Occipital lobe (tissue), 3 donors: ENCODE measurements at places on chromosomes 2 and 18. TPM values are rescaled to one million over a fixed set of nuclear protein-coding genes. Genes with fewer than 3 reads are reported as not detected.

The ZSWIM2 gene
- 1.2 TPM for total RNA-seq

The CHST10 gene
- 82.2 TPM for total RNA-seq

The GNAL gene
- 49.8 TPM for total RNA-seq

The MARCHF4 gene
- total RNA-seq, result 8.7 TPM

The BIRC6 gene
- 272 TPM for total RNA-seq

The SOWAHC gene
- 44.0 TPM for total RNA-seq

The AFF3 gene
- total RNA-seq, result 105 TPM

DNA sequence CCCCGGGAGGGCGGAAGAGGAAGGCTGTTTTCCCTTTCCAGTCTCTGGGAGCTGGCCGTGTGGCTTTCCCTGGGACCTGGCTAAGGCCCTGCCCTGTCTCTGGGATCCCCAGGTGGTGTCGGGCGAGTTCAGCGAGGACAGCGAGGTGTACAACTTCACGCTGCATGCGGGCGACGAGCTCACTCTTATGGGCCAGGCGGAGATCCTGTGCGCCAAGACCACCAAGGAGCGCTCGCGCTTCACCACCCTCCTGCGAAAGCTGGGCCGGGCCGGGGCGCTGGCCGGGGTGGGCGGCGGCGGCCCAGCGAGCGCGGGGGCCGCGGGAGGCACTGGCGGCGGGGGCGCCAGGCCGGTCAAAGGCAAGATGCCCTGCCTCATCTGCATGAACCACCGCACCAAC is 11.2 kb downstream of the GAREM2 start:
- no peak for DNase-seq

GRCh38 chr2:213545964-213546475 is 261.8 kb downstream of the SPAG16 start:
- DNase-seq, result no peak

DNA sequence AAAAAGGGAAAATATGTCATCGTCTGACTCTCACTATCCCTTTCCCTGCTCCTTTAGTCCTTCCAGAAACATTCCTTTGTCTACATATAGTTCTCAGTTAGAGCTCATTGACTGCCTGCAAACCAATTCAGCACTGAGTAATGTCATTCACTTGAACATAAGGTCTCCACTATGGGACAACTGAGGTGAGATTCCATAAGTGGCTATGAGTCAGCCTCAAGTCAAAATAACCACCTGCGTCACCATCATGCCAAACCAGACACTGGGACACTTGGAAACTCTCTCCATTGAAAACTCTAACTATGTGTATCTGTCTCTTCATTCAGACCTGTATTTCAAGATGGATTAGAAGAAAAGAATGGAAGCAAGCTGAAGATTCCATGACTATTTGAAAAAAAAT is 878.0 kb upstream of the PIK3C3 start:
- no peak for DNase-seq

- peak; percentile 34 for DNase-seq
Observed at GRCh38 chr2:234496055-234496834, 636 bp downstream of the ARL4C start.

- no peak for DNase-seq
Observed at GRCh38 chr2:39499336-39499735, 62.3 kb upstream of the MAP4K3 start.

DNA sequence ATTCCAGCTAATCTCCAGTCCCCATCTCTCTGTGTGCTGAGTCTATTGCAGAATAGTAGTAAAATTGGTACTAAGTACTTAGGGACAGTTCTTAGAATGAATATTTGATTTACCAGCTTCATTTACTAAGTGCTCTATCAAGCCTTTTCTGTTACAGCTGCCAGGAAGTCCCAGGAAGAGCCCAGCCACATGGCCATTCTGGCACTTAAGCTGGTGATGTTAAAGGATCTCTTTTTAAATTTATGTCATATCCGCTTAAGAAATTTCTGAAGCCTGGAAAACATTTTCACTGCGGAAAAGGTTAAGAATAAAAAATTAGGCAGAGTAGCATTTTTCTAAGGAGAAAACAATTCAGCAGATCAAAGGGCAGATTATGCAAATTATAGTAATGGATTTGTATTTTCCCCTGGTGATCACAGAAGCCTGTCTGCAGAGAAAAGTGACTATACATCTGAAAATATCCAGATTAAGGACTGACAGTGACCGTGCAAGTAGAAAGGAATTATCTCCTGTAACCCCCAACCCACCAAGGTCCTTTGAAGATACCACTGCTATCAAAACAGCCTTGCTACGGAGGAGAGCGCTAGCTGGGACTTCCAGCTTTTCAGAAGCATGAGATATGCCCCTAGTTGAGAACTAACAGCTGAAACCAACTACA is 260.8 kb downstream of the SH3BP4 start:
- no peak for DNase-seq

DNA sequence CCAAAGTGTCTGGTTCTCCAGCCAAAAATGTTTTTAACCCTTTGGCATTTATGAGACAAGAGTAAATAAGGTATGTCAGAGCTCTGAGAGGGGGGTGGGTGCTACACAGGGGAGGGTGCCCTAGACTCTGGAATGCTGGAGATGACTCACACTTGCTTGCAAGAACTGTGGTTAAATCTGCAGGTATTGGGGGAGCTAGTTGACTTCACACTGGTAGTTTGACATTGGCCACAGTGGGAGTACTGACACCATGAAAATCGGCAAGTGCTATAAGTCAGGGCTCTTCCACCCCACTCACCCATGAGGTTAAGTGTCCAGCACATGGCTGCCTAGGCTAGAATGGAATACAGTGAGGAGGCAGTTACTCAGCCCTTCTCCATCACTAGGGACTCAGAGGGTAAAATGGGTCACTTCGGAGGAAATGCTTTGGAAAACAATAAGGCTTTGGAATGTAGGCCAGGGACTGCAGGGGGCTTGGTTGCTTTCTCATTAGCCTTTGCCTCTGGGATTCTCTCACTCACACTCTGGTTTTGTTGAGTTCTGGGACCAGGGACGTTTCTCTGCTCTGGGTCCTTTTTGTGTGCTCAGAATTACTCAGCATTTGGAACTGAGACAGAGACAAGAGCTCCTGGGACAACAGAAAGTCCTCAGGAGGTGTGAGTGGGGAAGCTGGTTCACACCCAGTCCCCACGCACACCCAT is 91.6 kb downstream of the ACKR3 start:
- no peak for DNase-seq

DNA sequence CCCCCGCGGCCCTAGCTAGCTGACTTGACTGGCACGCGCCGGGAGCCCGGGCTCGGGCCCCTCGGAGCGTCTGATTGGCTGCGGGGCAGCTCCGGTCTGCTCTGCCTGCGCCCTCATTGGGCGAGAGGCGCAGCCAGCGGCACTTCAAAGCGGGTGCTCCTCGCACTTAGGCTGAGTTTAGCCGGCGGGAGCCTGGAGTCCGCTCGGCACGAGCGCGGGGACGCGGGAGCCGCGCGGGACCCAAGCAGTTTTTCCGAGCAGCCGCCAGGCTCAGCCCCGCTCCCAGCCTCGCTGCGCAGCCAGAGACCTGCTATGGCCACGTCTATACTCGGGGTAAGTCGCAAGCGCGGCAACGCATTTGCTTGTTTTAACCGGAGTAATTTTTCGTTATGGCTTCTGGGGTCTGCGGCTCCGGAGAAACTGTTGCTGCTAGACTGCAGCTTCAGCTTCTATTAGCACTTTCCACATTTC is at the start of gene SP9:
SP9 (plus strand) TSS at position 174 of the 471 bp plus-strand sequence; CDS start at position 313, 139 bp downstream.
- no peak for DNase-seq

DNA sequence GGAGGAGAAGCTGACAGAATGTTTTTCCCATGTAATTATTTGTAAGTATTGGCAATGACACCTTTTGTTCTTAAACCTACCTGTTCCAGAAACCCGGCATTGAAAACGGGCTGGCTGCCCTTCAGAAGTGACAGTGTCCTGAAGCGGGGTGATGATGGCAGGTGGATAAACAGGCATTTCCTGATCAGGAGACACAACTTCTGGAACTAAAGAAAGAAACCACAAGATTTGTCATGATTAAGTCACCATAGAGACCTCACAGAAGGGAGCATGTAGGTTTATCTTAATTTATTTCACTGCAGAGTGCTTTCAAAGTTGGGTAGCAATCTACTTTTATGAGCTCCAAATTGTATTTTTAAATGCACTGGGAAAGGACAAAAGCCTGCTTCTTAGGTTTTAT is 43.1 kb downstream of the TTN start:
- DNase-seq, result no peak

GRCh38 chr2:74037379-74037860 is 52.7 kb downstream of the TET3 start:
- no peak for DNase-seq

DNA sequence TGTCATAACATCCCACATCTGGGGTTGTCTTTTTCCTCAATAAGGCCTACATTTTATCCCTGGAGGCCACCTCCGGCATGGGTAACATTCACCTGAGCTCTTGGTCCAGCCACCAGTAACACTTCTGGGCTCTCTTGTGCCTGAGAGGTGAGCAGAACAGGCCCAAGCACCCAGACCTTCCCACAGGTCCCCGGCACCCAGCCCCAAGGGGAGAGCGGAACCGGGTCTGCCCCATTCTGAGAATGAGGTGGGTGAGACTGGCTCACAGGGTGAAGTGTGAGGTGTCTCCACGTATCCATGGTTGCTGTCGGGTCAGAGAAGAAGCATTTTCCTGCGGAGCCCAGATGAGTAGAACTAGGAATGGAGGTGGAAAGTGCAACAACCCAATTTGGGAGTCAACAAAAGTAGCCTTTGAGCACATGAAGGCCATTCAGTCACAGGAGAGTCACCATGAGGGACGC is 496.7 kb upstream of the MYT1L start:
- DNase-seq, result no peak

DNA sequence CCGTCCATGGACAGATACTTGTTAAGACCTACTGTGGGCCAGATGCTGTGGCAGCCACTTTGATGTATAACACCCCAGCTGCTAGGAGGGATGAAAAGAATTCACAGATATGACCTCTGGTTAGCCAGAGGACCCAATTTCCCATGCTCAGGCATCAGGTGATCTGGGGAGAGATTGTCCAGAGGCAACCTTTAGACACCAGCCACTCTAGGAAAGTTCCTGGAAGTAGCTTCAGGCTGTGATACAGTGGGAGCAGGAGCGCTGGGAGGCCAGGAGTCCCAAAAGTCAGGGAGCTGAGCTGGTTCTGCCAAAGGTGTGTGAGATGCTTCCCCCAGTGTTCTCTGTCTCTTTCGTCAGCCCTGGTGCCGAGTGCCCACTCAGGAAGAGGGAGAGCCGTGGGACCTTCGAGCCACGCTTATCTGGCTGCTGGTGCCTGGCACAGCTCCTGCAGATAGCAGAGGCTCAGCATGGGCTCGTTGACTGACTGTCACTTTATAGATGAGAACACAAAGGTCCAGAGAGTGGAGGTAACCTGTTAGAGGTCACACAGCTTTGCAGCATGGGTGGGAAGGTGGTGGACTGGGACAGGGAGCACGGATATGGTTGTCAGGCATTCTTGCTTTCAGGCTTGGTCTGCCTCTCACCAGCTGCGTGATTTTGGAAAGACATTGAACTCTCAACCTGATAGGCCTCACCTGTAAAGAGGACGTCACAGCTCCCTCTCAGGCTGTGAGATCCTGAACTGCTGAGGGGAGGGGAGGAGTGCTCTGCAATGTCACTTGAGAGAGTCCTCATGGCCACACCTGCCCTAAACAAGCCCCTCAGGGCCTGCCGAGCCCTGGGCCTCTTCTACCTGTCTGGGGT is 7.8 kb upstream of the RALB start:
- DNase-seq, result no peak

GRCh38 chr2:110167326-110168000 is 37.4 kb downstream of the NPHP1 start:
- no peak for DNase-seq

DNA sequence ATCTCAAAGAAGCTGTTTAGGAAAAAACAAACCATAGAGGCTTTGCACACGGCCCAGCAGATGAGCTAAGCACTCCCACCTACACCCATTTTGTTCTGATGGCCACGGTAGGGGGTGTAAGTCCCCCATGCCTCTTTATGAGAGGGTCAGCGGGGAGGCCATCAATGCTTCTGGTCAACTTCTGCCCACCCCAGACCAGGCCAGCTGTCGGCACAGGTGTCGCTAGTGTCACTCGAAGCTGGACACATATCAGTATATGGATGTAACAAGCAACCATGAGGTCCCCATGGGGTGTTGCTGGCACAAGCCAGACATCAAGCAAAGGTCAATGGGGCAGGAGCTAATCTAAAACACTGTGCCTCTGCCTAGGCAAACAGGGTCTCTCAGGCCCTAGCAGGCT is 23.7 kb upstream of the SLC35F6 start:
- DNase-seq, result no peak

GRCh38 chr2:20584399-20585358 is 66.2 kb downstream of the HS1BP3 start:
- peak; percentile 30 for DNase-seq

DNA sequence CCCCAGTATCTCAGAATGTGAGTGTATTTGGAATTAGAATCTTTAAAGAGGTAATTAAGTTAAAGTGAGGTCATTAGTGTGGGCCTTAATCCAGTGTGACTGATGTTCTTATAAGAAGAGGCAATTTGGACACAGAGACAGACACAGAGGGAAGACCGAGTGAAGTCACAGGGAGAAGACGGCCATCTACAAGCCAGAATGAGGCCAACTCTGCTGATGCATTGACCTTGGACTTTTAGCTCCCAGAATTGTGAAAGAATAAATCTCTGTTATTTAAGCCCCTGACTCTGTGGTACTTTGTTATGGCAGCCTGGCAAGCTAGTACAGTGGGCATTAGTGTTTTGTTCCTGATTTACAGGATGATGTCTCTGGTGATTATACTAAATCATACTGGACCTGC is 64.6 kb downstream of the LTBP1 start:
- no peak for DNase-seq
